Upper lobe of right lung (tissue), 1 donor: ENCODE measurements at places on chromosomes 7 and 10. TPM values are rescaled to one million over a fixed set of nuclear protein-coding genes. Genes with fewer than 3 reads are reported as not detected.

Gene NDUFA5
- total RNA-seq: 67.1 TPM

Gene ASB10
- total RNA-seq: not detected

Gene GARIN1A
- total RNA-seq: 2.1 TPM

Gene PNLIPRP2
- not detected for total RNA-seq

Gene TAS2R5
- 2.2 TPM for total RNA-seq

Gene UPK3B
- 25.2 TPM for total RNA-seq

Gene COX15
- total RNA-seq: 32.2 TPM
